GF-D8 (cell line): ENCODE measurements at places on chromosomes 6 and 20.

GRCh38 chr6:1013656-1014430, 298.1 kb upstream of the FOXQ1 start:
- no peak for DNase-seq

- no peak for DNase-seq
Observed at GRCh38 chr6:113006494-113006893, 659.4 kb downstream of the RFPL4B start.

- DNase-seq = no peak
Observed at GRCh38 chr20:62584671-62585460, 57.4 kb upstream of the SLCO4A1 start.

GRCh38 chr6:168192901-168193815, 114.1 kb upstream of the FRMD1 start:
- DNase-seq = no peak

GRCh38 chr6:155340464-155341129, 26.3 kb upstream of the TFB1M start:
- no peak for DNase-seq

- DNase-seq = no peak
Observed at GRCh38 chr6:85458782-85459181, 8.9 kb downstream of the NT5E start.

GRCh38 chr6:35553315-35553714, 40.6 kb upstream of the TULP1 start:
- DNase-seq = no peak

GRCh38 chr6:169545982-169546381, 155.8 kb downstream of the WDR27 start:
- no peak for DNase-seq

- no peak for DNase-seq
Observed at GRCh38 chr20:4147319-4147718, 132.0 kb upstream of the RNF24 start.

- no peak for DNase-seq
Observed at GRCh38 chr6:128586095-128586494, 65.7 kb upstream of the PTPRK start.

DNA sequence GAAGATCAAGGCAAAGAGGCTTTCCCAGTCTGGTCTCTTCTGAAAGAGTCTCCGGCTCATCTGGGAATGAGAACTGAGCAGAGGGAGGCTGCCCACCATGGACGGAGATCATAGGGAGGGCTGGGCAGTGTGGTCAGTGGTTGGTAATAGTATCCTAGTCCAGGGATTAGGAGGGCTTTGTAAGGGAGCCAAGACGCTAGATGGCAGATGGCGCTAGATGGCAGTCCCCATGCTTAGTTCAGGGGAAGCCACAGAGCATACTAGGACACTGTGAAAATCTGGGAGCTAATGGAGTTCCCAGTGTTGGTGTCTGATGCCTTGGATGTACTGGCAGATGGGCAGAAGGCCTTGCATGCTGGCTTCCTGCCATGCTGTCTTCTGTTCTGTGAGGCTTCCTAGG, 21.7 kb upstream of the DAAM2 start:
- DNase-seq = no peak

DNA sequence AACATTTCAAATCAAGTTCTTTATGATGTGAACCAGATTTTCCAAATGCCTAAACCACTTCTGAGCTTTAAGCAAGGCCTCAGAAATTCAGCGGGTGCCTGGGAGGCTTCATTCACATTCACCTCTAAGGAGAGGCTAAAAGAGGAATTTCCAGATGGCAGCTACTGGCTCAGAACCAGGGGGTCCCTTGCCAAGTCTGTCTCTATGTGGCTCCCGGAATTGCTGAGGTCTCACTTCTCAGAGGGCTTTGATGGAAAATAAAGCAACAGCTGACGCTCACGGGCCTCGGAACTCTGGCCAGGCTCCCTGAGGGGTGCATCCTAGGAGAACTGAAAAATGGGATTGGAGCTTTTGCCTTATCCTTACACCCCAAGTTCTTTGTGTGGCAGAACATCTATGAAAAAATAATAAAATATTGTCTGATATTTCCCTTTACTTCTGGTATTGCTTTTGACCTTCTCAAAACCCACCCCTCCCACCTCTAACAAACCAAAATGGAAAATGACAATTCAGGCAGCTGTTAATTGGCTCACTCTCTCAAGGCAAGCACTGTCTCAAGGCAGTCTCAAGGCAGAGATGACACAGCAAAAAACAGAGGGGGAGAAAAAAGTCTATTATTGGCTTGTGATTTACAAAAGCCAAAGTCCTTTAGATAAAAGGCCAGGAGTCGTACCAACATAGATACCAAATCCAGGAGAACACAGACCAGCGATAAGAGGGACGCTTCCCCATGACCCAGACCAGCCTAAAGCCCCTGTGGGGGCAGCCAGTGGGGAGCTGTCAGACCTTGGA, 21.8 kb upstream of the LRRN4 start:
- no peak for DNase-seq

GRCh38 chr20:2619961-2620595, 32.4 kb upstream of the NOP56 start:
- no peak for DNase-seq

DNA sequence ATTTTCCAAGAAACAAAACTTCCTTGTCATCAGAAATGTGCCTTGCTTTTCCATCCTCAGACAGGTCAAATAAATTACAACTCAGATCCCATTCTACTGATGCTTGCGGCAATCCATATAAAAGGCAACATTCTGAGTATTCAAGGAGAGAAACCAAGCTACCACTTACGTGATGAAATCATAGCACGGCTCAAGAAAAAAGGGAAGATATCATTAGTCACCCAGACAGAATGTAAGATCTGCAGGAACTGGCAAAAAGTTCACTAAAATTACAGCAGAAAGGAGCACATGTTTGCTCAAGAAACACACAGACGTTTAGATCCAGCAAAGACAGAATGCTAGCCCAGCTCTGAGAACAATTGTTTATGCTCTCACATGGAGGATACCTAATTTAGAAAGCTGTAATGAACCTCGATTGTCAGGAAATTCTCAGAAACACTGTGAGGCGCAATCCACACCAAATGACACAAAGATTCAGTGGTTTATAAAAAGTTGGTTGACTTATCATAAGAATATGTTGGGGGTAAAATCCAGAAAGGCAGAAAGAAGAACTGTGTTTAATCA, 304.2 kb downstream of the ADGRG6 start:
- no peak for DNase-seq
